ENCODE measurements at places on chromosomes 2 and 18. TPM values are rescaled to one million over a fixed set of nuclear protein-coding genes. Genes with fewer than 3 reads are reported as not detected.
A peak's percentile ranks its signal among the peaks of the same experiment; 100 is the strongest.

- H3K27me3 ChIP-seq: peaks cover 4% of the 10 kb centered on the region
- no peaks in the 10 kb centered on the region for H3K36me3 ChIP-seq
- peaks cover 17% of the 10 kb centered on the region for H3K4me1 ChIP-seq
- no peak overlapping the region for H3K4me3 ChIP-seq
- no peak overlapping the region for H3K27ac ChIP-seq
These were observed 40.4 kb downstream of the VWA3B start for GRCh38 chr2:98127229-98127989.

- peak overlapping the region; percentile 53 for H3K27ac ChIP-seq
- no peaks in the 10 kb centered on the region for H3K27me3 ChIP-seq
- peaks cover 51% of the 10 kb centered on the region for H3K4me1 ChIP-seq
These were observed 64.8 kb downstream of the TNS1 start for GRCh38 chr2:217938036-217938435.

DNA sequence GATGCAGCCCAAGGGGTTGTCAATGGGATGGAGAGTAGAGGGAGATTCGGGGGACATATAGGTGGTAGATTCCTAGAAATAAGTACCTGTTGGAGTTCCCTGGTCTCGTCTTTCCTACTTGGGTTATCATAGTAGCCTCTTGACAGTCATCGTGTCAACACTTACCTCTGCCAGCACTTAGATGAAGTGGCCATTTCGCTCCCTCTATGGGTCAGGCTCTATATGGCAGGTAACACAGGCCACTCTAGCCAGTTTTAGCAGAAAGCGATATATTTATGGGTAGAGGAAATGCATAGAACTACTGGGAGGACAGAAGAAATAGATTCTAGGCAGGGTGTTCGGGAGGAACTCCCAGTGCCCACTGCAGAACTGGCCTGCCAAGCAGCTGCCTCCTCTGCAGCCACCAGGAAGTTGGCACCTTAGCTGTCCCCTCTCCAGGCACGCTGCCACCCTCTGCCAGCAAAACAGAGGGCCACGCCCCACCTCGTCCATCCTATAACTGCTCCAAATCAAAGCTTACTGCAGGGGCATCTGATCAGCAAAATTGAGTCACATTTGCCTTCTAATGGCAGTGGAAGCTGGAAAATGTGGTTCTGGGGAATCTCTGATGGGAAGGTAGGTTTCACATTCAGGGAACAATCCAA, 181.3 kb downstream of the INSIG2 start:
- peaks cover 30% of the 10 kb centered on the region for H3K27me3 ChIP-seq
- no peak overlapping the region for H3K27ac ChIP-seq
- H3K4me1 ChIP-seq: no peaks in the 10 kb centered on the region
- DNase-seq: no peak
- no peaks in the 10 kb centered on the region for H3K36me3 ChIP-seq

DNA sequence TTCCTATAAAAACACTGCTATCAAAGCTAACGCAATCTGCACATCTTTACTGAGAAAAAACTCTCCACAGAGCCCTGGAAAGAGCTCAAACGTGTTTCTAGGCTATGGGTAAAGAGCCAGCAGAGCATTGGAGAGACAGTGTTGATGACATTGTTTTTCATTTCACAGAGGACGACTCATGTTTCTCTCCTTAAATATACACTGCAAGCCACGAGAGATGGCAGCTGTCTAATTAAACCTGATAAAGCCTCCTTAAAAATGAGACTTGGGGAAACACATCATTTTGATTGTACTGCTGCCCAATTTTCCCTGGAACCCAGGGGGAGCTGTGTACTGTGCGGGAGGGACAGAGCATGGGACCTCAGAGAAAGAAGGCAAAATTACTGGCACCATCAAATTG, 294.3 kb upstream of the SETBP1 start:
- DNase-seq: no peak
- no peaks in the 10 kb centered on the region for H3K27me3 ChIP-seq
- H3K4me3 ChIP-seq: no peak overlapping the region
- H3K4me1 ChIP-seq: no peaks in the 10 kb centered on the region
- H3K27ac ChIP-seq: no peak overlapping the region
- H3K36me3 ChIP-seq: no peaks in the 10 kb centered on the region

GRCh38 chr2:151198645-151199044, 63.0 kb downstream of the RBM43 start:
- H3K27me3 ChIP-seq: no peaks in the 10 kb centered on the region
- H3K36me3 ChIP-seq: no peaks in the 10 kb centered on the region
- H3K27ac ChIP-seq: no peak overlapping the region
- no peak overlapping the region for H3K4me3 ChIP-seq
- H3K4me1 ChIP-seq: no peaks in the 10 kb centered on the region

DNA sequence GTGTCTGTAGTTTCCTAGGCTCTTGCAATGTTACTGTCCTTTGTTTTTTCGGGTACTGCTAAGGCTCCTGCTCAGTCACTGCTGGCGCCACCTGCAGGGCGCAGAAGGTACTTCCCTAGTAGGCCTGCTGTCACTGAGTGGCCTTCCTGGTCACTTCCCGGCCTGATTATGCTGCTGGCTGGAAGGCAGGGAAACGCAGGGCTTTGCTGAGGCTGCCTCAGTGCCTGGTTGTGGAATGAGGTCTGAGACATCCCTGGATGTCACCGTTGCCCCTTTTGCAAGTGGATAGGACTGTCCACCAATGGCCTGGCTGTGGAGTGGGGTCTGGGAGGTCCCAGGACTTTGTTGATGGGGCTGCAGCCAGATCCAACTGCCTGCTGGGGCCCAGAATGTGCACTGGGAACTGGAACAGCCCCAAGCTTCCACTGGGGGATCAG, 13.1 kb downstream of the DAW1 start:
- no peaks in the 10 kb centered on the region for H3K4me1 ChIP-seq
- H3K27ac ChIP-seq: no peak overlapping the region
- no peaks in the 10 kb centered on the region for H3K36me3 ChIP-seq

DNA sequence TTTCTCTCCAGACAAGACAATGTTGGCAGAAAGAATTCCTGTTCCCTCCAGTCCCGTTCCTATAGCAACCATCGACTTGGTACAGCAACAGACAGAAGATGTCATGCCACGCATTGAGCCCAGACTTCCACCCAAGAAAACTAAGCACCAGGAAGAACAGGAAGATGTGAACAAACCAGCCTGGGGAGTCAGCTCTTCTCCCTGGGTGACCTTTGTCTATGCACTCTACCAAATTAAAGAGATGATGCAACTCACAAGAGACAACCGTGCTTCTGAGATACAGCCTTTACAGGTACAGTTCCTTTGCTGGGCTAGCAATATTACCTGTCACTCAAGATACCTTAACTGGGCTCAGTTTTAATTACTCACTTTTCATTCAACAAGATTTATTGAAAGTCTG, 37.1 kb downstream of the NEMP2 start:
- H3K27ac ChIP-seq: no peak overlapping the region
- DNase-seq: no peak
- H3K36me3 ChIP-seq: no peaks in the 10 kb centered on the region
- no peaks in the 10 kb centered on the region for H3K27me3 ChIP-seq
- no peak overlapping the region for H3K4me3 ChIP-seq
- no peaks in the 10 kb centered on the region for H3K4me1 ChIP-seq

- H3K4me1 ChIP-seq: no peaks in the 10 kb centered on the region
- peak; percentile 58 for DNase-seq
- no peaks in the 10 kb centered on the region for H3K27me3 ChIP-seq
These were observed 191.7 kb downstream of the CAMKMT start for GRCh38 chr2:44553456-44553855.

DNA sequence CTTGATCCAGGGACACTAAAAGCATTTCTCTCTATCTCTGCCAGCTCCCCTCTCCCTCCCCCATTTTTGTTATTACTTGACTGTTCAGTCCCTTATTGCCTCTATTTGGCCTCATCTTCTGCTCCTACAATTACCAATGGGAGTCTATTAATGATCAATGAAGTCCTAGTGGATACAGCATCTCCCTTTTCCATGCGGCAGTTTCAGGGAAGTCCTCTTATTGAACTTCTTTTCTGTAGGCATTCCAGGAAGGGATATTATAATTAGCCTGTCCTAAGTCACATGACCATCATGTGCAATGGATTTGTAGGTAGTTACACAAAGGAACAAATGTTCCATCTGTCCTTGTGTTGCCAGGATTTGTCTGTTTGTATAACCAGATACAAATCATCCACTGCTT, 495.1 kb upstream of the CNTNAP5 start:
- H3K36me3 ChIP-seq: no peaks in the 10 kb centered on the region
- no peak overlapping the region for H3K4me3 ChIP-seq
- H3K27ac ChIP-seq: no peak overlapping the region
- no peak for DNase-seq

DNA sequence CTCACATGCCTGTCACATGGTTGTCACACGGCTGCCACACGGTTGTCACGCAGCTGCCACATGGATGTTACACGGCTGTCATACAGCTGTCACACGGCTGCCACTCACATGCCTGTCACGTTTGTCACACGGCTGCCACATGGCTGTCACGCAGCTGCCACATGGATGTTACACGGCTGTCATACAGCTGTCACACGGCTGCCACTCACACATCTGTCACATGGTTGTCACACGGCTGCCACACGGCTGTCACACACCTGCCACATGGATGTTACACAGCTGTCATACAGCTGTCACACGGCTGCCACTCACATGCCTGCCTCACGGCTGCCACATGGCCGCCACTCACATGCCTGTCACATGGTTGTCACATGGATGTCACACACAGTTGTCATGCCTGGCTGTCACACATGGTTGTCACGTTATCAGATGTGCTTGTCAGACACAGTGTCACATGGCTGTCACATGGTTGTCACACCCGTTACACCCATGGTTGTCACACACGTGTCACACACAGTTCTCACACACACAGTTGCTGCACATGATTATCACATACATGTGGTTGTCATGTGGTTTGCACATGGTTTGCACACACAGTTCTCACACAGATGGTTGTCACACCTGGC, 19.4 kb downstream of the KCNG2 start:
- no peaks in the 10 kb centered on the region for H3K36me3 ChIP-seq
- no peak for DNase-seq
- no peaks in the 10 kb centered on the region for H3K4me1 ChIP-seq
- no peak overlapping the region for H3K4me3 ChIP-seq

DNA sequence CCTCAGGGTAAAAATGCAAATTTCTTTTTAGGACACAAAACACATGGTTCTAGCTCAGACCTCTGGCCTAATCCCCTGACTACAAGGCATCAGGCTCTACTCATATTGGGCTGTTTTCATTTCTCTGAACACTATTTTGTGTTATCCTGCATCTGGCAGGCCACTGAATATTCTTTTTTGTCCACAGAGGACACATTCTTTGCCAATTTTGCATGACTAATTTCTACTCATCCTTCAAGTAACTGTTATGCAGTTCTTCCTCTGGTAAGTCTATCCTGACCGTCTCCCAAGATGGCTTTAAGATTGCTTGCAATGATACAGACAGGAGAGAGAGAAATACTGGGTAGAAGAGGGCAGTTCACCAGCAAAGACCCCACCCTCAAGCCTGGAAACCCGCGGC, 107.6 kb upstream of the RGPD4 start:
- DNase-seq: no peak
- no peak overlapping the region for H3K4me3 ChIP-seq
- H3K27ac ChIP-seq: no peak overlapping the region
- no peaks in the 10 kb centered on the region for H3K27me3 ChIP-seq
- H3K36me3 ChIP-seq: no peaks in the 10 kb centered on the region
- H3K4me1 ChIP-seq: peaks cover 3% of the 10 kb centered on the region

DNA sequence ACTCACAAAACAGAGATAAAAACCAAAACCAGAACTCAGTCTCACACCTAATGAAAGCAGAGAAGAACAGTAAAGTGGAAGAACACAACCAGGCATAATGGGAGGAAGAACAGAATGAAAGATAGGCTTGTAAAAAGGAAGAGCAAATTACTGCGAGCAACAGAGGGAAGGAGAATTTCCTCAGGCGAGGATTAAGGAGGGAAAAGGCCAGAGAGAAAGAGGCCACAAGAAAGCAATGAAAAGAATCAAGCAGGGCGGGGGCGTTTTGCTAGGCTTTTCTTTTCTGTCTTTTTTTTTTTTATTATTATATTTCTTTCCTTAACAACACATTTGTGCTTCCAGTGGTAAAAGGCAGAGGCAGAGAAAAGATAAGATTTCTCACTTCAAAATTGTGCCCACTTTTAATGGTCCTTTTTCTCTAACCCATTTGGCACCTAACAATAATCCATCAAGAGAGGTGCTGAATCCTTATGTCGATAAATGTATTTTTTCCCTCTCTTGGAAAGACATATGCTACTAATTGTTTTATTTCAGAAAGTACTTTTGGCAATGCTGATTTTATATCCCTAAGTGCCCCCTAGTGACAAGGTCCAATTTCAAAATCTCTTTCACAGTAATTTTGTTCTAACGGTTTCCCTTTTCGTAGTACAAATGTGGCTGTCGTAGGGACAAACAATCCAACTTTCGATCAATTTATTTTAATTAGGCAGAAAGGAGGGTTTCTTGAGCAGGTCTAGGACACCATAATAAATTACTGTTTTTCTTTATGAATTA, 138.7 kb upstream of the AQP4 start:
- peak; percentile 28 for DNase-seq
- H3K4me1 ChIP-seq: no peaks in the 10 kb centered on the region
- H3K27me3 ChIP-seq: peaks cover 3% of the 10 kb centered on the region
- H3K36me3 ChIP-seq: no peaks in the 10 kb centered on the region
- no peak overlapping the region for H3K27ac ChIP-seq

DNA sequence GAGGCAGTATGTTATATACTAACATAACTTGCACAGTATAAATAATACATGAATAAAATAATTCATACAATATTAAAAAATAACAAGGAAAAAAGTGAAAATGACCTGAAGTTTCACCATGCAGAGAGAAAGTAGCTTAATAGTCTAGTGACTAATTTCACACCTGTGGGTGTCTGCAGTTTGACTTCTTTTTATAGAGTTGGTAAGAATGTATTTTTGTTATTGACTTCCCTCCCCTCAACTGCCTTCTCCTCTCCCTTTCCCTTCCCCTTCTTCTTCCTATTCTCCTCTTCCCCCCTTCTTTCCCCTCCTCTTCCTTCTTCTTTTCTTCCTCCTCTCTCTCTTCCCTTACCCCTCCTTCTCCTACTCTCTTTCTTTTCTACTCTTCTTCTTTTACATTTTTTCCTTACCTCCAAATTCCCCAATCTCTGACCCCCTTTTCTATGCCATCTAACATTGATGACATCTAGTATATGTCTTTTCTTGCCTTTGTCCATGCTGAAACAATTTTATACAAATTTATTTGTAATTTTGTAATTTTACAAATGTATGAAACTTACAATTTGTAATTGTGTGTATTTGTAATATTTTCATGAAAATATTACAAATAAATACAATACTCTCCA, 3.1 kb downstream of the DNAH6 start:
- H3K27me3 ChIP-seq: no peaks in the 10 kb centered on the region
- no peak overlapping the region for H3K27ac ChIP-seq
- no peak overlapping the region for H3K4me3 ChIP-seq
- H3K4me1 ChIP-seq: no peaks in the 10 kb centered on the region

The NTSR2 gene
- total RNA-seq: not detected

The AOX1 gene
- not detected for total RNA-seq

The ALK gene
- total RNA-seq: 0.88 TPM

The SLC23A3 gene
- 0.09 TPM for total RNA-seq

The ZBTB7C gene
- total RNA-seq: 6.2 TPM

The GAL3ST2 gene
- 0.18 TPM for total RNA-seq

All from cardiac muscle cell (in vitro differentiated cells and primary cell).